Erythroblast (primary cell): ENCODE measurements at places on chromosomes 4 and X.

- no peak for DNase-seq
Measured at GRCh38 chr4:164876700-164877324, at the start of gene APELA. Gene APELA, plus strand, starts transcription at chr4:164877178. Its CDS starts 154 bp downstream, at chr4:164877332.

- no peak for DNase-seq
Measured at GRCh38 chr4:1250527-1250812, 1.5 kb upstream of the CTBP1 start.

DNA sequence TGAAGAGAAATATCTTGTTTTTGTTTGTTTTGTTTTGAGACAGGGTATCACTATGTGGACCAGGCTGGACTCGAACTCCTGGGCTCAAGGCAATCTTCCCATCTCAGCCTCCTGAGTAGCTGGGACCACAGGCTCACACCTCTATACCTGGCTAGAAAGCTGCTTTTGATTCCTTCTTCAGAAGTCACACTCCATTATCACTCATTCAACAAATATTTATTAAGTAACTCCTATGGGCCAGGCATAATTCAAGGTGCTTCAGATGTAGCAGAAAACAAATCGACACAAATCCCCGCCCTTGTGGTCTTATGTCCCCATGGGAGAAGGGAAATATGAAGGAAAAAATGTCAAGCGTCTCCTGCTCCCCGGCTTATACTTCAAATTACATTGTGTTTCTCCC lies 72.6 kb upstream of the DHX15 start:
- no peak for DNase-seq

- peak; percentile 50 for DNase-seq
Measured at GRCh38 chr4:55378617-55379467, 16.9 kb upstream of the TMEM165 start.

- DNase-seq, result no peak
Measured at GRCh38 chr4:165088366-165088765, 24.3 kb downstream of the TMEM192 start.

DNA sequence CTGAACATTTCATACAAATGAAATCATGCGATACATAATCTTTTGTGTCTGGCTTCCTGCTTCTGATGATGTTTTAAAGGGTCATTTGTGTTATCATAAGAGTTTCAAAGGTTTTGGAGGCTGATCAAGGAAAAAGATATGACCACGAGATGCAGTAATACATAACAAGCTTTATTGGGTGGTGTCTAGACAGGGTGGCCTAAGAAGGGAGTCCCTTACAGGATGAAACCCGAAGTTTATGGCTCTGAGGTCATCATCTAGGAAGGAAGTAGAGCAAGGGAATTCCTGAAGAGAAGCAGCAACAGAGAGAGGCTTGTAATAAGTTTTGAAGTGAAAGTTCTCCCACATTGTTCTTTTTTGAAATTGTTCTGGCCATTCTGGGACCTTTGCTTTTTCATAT lies 40.8 kb upstream of the SOD3 start:
- no peak for DNase-seq

DNA sequence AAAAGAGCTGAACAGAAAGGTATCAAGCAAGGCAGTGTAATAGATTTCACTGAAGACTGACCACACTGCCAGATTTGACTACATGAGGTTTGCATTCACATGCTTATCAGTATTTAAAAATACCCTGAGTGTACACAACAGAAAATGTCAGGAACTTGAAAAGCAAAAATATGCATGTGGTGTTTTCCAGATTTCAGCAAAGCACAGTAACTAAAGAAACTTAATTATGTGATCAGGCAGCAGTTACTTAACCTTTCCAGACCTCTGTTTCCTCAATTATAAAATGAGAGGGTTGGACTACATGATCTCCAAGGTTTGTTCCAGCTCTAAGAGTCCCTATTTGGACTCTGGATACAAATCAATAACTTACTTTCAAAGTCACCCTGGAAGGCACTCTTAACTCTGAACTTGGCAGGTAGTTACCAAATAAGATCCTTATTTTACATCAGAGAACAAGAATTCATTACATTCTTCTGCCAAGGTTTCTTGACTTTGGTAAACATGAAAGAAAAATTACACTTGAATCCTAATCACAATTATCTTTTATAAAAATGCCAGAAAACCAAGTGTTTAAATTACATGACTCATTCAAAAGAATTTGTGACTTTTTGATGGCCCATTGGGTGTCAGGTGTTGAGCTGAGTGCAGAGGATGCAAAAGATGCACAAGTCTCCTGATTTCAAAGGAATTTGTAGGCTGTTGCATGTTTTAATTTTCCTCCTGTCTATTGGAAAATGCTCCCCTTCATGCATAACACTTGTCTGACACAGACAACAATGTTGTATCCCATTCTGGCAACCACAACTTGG lies 241.6 kb downstream of the MGST2 start:
- no peak for DNase-seq

DNA sequence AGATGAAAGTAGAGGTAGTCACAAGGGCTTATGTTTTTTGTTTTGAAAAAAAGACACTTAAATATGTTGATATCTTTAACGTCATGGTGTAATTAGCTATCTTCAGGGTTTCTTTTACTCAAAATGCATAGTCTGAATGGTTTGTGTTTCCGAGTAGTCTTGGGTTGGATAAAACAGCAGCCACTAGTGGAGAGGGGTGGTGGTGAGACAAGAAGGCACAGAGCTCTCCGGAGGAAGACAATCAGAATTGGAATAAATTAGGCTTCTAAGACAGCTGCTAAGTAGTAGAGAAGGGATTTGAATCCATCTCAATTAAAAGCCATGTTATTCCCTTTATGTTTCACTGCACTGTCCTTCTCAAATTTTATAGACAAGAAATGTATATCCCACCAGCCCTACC lies 240.4 kb upstream of the VEGFC start:
- no peak for DNase-seq

- DNase-seq, result no peak
Measured at GRCh38 chr4:136908122-136908521, 624.2 kb downstream of the PCDH18 start.

- DNase-seq, result peak; percentile 60
Measured at GRCh38 chr4:94304365-94304971, 38.2 kb downstream of the HPGDS start.

GRCh38 chr4:161005746-161006145 lies 1158.1 kb downstream of the FSTL5 start:
- no peak for DNase-seq

GRCh38 chr4:134906404-134907023 lies 704.9 kb upstream of the PABPC4L start:
- no peak for DNase-seq
